CD4-positive, alpha-beta T cell treated with Interleukin-6 for 4 hours (primary cell): ENCODE measurements at places on chromosomes 4 and X.

DNA sequence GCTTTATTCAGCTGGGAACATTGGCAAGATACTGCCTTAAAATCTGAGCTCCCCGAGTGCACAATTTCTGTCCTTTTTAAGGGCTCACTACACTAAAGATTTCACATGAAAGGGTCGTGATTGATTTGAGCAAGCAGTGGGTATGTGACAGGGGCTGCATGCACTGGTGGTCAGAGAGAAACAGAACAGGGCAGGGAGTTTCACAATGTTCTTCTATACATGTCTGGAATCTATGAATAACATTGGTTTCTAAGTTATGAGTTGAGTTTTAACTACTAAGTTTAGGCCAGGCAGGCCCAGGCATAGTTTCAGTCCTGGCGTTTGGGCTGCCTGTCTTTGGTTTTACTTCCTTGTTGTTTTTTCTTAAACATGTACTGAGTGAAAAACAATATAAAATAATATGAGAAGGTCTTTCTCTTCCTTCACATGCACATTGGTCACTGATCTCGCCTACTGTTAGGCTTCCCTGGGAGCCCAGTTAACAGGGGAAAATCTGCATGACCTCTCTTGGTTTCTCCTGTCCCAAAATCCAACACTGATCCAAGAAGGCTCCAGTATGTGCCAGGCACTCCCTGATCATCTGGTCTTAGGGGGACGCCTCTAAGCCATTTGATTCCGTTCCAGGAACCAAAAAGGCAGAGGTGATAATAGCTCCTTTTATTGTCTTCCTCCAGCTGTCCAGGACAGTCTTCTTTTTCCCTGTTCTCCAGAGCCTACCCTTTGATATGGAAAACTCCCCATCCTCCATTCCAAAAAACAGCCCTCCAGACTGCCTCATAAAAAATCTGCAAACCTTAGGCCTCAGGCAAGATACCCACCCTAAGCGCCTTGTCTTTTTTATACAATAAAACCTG is at the start of gene UGT2B17:
Gene UGT2B17, minus strand, starts transcription at position 51 of the 854 bp plus-strand sequence. CDS start 7,838 bp downstream, outside the sequence.
- DNase-seq, result no peak

DNA sequence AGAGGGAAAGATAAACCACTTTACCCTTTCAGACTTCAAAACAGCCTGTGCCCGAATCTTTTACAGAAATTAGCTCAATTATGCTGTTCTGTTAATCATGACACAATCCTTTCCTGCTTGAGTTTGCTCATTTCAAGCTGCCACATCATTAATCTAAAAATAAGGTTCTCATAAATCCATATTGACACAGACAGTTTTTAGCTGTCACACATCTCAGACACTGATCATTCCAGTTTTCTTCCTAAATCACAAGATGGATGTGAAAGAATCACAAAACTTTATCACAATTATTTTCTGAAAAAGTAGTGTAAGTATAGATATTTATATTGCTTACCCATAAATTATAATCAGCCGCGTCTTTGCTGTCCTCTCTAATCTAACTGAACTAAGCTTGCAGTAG is 27.9 kb upstream of the AMELX start:
- DNase-seq, result no peak

- no peak for DNase-seq
Observed at GRCh38 chr4:18479825-18480224, 458.3 kb upstream of the LCORL start.

DNA sequence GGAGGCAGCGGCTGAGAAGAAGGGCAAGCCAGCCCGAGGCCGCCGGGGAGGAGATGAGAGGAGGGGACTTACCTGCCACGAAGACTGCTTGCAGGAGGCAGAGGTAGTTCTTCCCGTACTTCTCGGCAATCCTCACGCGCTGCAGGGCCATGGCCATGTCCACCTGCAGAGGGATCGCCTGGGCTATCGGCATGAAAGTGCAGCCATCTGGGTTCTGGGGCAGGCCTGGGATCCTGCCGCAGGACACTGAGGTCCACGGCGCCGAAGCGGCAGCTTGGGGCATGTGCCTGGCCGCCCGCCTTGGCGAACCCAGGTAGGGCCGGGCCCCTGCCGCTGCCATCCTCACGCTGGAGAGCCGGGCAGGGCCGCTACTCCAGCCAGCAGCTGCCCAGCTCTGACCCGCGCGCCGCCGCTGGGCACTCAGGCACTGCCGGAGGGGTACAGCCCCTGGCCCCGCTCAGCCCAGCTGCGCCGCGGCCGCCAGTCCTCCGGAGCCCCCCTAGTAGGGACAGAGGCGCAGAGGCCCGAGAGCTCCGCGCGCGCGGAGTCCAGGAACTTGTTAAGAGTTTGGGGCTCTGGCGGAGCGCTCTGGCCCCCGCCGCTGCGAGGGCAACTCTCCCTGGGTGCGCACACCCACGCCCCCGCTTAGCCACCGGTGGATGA is 16.0 kb downstream of the MCF2 start:
- DNase-seq, result no peak

GRCh38 chr4:94577136-94577535 is 125.4 kb downstream of the PDLIM5 start:
- no peak for DNase-seq

DNA sequence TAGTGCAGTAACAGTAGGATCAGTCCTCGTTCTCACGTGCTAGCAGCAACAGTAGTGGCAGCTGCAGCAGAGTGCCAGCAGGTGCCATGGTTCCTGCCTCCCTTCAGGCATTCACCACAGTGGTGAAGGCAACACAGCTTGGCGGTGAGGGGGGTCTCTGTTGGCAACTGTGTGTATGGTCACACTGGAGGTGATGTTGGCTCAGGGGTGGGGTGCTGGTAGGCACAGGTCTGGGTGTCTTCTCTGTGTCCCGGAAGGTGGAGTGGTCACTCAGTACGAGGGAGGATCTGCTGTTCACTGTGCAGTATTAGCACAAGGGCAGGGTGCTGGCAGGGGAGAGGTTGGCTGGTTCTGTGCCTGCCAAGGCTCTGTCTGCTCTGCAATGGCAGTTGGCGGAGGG is 671.8 kb downstream of the CCSER1 start:
- DNase-seq, result no peak

DNA sequence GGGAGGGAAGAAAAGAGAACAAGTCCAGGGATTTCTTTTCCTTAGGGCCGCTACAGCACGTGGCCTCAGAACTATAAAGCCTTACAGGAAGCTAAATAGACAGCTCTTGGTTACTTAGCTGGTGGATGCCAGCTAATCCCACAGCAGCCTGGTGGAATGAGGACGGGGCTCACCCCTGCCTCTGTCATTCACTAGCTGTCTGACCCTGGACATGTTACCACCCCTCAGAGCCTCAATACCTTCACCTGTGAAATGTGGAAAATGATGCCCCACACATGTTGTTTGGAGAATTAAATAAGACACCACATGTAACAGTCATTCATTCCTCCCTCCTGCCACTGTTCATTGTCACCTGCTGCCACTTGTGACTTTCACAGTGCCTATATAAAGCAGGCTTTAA is 15.7 kb downstream of the CCKAR start:
- DNase-seq, result no peak

DNA sequence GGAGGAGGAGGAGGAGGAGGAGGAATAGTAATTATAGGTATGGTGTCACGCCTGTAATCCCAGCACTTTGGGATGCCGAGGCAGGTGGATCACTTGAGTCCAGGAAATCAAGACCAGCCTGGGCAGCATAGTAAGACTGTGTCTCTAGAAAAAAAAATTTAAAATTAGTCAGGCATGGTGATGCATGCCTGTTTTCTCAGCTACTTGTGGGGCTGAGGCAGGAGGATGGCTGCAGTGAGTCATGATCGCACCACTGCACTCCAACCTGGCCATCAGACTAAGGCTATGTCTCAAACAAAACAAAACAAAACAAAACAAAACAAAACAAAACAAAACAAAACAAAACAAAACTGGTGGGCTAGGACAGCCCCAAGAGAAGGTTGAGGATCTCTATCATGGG is 3.0 kb downstream of the STARD8 start:
- no peak for DNase-seq
